ENCODE measurements at places on chromosomes 5 and 9.

DNA sequence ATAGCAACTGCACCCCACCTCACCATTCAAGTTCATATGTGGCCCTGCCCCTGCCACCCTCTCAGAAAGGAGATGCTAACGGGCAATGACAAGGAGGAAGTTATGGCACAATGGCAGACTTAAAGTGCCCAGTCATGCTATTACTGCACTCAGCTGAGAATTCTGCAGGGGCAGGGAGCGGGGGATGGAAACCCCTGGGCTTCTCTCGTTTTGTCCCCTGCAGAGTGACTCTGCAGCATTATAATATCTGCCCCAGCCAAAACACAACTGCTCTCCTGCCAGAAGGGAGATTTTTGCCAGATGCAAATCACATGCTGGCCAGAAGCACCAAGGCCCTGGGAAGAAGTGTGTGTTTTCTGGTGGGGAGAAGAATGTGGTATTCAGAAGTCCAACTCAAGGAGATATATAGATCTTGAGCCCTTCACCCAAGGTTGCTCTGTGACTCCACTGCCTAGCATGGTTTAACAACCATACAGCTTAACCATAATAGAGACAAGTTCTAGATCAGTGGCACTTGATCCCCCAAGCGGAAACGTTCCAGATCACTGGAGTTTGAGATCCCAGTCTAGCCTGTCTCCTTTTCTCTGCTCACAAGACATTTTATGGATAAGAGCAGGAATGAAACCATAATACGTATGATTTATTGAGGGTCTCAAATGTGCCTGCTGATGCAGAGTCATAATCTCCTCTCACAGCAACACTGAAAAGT, 207.0 kb upstream of the MAP3K1 start:
- DNase-seq = no peak

GRCh38 chr5:40784916-40785315, 13.3 kb downstream of the PRKAA1 start:
- no peak for DNase-seq

DNA sequence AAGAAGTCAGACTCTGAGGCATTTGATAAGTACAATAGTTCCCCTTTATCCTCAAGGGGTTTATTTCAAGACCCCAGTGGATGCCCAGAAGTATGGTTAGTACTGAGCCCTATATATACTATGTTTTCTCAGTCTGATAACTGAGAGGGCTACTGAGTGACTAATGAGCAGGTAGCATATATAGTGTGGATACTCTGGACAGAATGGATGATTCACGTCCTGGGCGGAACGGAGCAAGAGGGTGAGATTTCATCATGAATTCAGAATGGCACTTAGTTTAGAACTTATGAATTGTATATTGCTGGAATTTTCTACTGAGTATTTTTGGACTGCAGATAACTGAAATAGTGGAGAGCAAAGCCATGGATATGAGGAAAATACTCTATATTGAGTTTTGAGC, 457.6 kb downstream of the PLK2 start:
- no peak for DNase-seq

GRCh38 chr5:122192497-122193496, 63.5 kb downstream of the ZNF474 start:
- no peak for DNase-seq

- DNase-seq = no peak
These were observed 1.9 kb upstream of the ANKRD18A start for GRCh38 chr9:38622288-38622674.

GRCh38 chr5:10232386-10232785, 17.3 kb downstream of the ATPSCKMT start:
- no peak for DNase-seq

GRCh38 chr5:111672099-111672498, 84.9 kb downstream of the NREP start:
- DNase-seq = no peak

GRCh38 chr9:75033791-75034473, 5.8 kb upstream of the CARNMT1 start:
- no peak for DNase-seq

GRCh38 chr5:89827359-89827758, 582.2 kb downstream of the CETN3 start:
- no peak for DNase-seq

DNA sequence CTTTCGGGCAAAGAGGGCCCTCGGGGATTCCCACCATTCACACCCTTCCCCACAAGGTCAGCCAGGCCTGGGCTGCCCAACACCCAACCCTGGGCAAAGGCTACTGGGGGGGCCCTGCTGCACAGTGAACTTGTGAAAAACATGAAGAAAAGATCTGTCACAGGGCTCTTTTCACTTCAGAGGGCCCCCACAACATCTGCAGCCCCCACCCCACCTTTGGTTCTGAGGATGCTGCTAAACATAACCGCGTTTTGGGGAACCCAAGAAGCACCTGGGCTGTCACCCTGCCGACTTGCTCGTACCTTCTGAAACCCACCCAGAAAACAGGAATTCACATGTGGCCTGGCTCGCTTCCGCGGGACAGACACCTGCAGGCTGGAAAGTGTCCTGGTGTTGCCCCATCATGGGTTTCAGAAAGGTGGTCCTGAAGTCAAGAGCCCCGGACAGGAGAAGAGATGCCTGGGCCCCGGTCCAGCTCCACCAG, 29.3 kb downstream of the B4GALT1 start:
- DNase-seq = no peak

- no peak for DNase-seq
These were observed 4.8 kb downstream of the SLC23A1 start for GRCh38 chr5:139378101-139378825.

DNA sequence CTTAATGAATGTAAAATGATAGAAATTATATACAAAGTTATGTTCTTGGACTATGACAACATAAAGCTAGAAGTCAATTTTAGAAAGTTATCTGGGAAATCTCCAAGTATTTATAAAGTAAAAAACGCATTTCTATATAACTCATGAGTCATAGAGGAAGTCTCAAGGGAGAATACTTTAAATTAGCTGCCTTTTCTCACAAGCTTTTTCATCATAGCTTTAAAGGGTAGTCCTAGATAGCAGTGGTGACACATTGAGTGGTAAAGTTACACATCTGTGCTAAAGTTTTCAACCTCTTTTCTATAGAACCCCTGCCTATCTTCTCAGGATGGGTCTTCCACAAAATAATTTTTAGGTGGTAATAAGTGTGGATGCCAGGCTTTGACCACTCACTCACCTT, 598.3 kb upstream of the FAM174A start:
- DNase-seq = no peak

DNA sequence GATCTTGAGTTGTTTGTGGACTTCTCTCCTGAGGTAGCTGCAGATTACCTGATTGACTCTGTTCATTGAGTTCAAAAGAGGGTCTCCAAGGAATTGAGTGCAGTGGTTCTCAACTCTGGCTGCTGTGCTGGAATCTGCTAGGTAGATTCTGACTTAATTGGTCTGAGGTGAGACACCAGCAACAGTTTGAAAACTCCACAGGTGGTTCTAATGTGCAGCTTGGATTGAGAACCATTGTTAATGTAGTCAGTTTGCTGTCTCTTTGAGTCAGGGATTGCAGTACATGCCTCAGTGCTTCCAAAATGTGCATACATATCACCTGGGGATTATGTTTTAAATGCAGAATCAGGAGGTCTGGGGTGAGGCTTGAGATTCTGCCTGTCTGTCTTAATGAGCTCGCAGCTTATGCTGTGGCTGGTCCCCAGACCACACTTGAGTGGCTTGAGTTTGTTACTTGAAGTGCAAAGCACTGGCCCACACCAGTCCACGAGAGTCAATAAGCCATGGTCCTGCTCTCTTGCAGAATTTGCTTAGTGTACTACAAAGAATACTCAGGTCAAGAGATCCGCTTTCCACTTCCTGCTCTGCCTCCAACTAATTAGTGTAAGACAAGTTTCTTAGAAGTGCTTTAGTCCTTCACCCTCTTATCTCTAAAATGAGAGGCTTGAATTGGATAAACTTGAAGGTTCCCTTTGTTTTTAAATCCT, 82.3 kb downstream of the ATG10 start:
- no peak for DNase-seq

GRCh38 chr9:113258282-113258681, 17.1 kb downstream of the CDC26 start:
- DNase-seq = no peak

GRCh38 chr5:168317521-168318147, 26.2 kb downstream of the WWC1 start:
- DNase-seq = no peak

DNA sequence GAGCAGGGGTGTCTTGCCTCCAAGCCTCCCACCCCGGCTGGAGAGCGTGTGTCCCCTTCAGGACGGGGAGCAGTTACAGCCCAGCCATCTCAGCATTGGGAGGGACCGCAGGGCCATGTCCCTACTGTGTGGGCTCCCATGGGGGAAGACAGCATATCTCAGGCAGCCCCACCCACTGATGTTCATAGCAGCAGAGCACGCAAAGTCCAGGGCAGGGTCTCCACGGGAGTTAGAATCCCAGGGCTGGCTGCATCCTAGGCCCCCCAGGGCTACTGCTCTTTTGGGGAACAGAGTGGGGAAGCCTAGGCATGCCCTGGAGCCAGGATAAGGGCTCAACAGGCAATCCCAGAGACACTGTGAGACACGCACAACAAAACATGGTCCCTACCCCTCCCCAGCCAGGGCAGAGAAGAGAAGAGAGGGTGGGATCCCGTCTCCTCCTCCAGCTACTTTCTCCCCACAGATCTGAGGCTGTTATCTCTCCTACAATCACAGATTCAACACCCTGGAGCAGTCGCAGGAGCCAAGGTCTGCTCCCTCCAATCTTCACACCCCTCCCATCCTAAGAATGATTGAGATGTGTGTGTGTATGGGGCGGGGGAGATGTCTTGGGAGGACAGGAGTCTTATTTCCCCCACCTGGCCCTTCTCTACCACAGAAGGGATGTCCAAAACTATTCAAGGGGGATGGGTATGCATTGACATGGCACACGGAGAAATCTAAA, 3.4 kb downstream of the CNTFR start:
- DNase-seq = no peak

- DNase-seq = no peak
These were observed 260.7 kb downstream of the SYK start for GRCh38 chr9:91062281-91062680.

DNA sequence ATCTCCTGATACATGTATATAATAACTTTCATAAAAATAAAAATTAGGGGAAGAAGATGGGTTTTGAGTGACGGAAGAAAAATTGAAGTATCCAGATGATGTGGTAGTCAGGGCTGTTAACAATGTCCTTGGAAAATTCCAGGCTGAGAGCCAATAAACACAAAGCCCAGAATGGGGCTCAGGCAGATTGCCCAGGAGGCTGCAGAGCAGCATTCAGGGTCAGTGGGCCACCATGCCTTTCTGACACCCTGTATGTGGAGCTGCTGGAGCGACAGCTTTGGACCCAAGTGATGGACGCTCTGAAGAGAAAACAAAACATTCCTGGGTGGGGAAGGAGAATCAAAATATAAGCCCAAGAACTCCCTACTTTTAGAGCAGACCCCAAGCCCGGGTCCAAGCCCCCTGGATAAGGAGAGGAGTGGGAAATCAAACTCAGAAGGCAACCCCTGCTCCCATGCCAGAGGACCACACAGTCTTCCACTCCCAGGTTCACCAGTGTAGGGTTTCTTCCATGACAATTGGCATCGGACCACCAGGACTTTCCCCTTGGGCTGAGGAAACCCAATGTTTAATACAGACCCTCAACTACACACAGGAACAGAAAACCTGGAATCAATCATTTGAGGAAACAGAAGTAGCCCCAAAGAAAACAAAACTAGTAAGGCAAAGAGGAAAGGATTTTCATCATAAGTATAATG, 45.7 kb upstream of the SPATA31C2 start:
- no peak for DNase-seq

- no peak for DNase-seq
These were observed 1474.3 kb upstream of the CDH9 start for GRCh38 chr5:28512648-28513047.

DNA sequence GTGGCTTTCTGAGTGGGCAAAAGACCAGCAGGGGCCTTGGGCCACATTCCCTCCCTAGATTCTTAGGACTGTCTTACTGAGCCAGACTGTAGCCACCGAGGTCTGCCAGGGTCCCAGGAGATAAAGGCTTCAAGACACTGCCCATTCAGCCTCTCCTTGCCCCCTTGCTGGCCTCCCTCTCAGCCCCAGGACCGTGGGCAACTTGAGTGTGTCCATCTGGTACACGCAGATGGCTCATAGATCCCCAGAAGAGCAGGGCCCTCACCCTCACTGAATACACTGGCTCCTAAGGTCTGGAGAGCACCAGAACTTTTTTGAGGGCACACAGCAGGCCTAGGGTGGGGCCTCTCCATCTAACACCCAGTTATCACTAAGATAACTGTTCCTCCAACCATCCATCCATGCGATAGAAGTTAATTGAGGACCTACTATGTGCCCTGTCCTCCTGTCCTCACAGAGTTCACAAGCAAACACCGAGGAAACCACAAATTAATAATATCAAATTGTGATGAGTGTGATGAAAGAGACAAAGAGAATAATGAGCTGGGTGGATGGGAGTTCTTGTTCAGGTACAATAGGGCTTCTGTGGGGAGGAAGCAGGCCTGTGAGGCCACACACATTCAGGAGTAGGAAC, 4.9 kb upstream of the PDGFRB start:
- no peak for DNase-seq

GRCh38 chr9:106620081-106620480, 242.9 kb upstream of the ZNF462 start:
- DNase-seq = no peak

DNA sequence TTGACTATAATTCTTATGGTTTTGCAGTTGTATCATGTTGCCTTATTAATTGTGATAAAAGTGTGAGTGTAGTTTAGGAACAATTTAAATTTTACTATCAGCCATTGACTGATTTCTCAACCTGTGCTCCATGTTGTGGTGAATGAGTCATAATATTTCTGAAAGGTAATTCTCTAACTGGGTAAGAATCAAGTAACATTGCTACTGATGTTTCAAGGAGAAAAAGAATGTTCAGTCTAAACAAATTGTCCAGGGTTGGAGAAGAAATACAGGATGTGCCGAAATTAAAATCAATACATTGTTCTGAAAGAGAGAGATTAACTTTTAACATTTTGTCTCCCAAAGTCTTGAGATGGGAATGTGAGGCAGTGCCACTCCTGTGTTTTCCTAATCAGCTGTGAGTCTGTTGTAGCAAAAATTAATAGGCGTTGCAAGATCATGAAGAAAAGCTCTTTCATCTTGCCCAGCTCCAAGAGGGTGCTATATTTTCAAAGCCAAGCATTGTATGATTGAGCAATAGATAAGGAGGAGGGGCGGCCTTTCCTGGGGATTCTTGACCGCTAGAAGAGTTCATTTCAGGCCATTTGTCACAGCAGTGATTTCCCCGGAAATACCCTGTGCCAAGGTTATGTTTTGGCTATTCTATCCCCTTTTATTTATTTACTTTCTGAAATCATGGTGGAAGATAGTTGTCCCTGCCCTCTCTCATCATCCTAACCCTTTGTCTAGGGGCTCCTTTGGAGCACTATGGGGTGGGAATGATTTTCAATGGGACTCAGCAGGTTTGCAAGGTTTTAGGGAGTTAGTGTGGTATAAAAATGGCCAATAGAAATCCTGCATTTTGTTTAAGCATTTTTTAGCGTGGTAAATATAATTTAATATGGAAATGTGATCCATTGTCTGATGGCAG, 151.6 kb downstream of the FOCAD start:
- no peak for DNase-seq

GRCh38 chr5:134840811-134841210, 5.0 kb upstream of the C5orf24 start:
- no peak for DNase-seq

Measured in CD8-positive, alpha-beta memory T cell (primary cell).